ENCODE measurements at places on chromosomes 7 and 10. TPM values are rescaled to one million over a fixed set of nuclear protein-coding genes. Genes with fewer than 3 reads are reported as not detected.

GRCh38 chr10:3623746-3624145 is 161.3 kb downstream of the KLF6 start:
- no peaks in the 10 kb centered on the region for H3K27me3 ChIP-seq
- no peak overlapping the region for H3K4me3 ChIP-seq
- DNase-seq, result no peak
- no peak overlapping the region for H3K27ac ChIP-seq
- peaks cover 12% of the 10 kb centered on the region for H3K36me3 ChIP-seq

The NUTM2B gene
- 2.6 TPM for total RNA-seq

The HPS6 gene
- total RNA-seq, result 22.0 TPM

The PHTF2 gene
- 12.3 TPM for total RNA-seq

The BTBD16 gene
- total RNA-seq, result not detected

The PTPRN2 gene
- total RNA-seq, result 0.78 TPM

The FAM237B gene
- total RNA-seq, result not detected

DNA sequence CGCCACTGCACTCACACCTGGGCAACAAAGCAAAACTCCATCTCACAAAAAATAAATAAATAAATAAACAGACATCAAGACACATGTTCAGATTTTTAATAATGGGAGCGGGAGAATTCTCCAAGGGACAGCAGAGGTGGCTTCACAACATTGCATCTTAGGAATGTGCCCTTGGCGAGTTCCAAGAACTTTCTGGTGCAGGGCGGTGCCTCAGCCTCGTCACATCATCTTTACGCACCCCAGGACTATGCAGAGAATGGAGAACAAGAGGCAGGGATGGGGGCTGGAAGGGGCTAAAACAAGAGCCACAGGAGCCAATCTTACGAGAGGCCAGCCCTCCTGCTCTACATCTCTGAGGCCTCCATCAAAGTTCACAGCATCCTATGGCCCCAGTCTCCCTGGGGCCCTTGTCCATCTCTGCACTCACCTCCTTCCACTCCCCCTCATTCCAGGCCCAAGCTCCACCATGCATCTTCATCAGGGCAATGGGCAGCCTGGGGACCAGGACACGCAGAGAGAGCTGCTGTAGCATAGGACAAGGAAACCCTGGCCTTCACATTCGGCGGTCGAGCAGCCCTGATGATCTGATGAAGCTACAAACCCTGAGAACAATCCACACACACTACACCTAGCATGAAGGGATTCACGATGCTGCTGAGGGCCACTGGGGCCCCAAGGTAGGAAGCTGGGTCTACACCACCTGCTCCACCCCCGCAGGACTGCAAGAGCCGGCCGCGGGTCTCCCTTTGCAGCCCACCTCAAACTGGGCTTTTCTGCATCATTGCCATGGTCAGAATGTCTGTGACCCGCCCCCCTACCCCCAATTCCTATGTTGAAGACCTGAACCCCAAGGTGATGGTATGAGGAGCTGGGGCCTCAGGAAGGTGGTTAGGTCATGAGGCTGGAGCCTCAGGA is 22.3 kb downstream of the TNS3 start:
- H3K27me3 ChIP-seq, result no peaks in the 10 kb centered on the region
- no peak overlapping the region for H3K27ac ChIP-seq
- DNase-seq, result no peak
- H3K4me1 ChIP-seq, result peaks cover 2% of the 10 kb centered on the region
- H3K36me3 ChIP-seq, result no peaks in the 10 kb centered on the region

DNA sequence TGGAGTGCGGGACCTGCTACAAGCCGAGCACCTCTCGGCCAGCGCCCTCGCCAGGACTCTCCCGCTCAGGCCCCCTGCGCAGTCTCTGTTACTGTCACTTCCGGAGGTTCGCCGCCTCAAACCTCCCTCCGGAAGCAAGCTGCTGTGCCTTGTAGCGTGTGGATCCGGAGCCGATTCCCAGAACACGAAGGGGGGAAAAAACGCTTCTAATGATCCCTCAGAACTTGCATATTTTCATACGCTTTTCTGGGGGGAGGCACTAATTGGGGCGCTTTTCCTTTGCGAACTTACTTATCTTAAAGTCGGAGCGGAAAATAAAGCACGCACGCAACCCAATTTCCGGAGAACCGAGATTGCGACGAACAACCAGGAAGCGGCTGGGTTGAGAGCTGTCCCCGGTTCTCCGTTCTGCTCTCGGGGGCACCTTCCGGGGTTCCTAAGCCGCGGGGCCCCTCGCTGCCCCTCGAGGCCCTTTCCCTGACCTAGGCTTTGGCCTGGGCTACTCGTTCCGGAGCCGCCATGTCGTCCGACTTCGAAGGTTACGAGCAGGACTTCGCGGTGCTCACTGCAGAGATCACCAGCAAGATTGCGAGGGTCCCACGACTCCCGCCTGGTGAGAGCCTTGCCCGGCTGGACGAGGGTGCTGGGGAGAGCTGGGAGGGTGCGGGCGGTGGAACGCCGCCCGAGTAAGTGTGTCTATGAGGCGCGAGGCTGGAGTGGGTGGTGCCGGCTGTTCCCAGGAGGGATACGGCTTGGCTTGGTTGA is at the start of the genes VTI1A and ZDHHC6:
Gene VTI1A (plus strand): TSS at position 361 of the 765 bp plus-strand sequence. CDS start 159 bp downstream, at position 520.
Gene ZDHHC6 (minus strand): TSS at position 60 of the 765 bp plus-strand sequence. CDS start 1,478 bp downstream, outside the sequence.
- peak within 1 kb of the TSS; percentile 97 for H3K4me3 ChIP-seq
- peaks cover 20% of the 10 kb centered on the region for H3K4me1 ChIP-seq
- DNase-seq, result peak; percentile 74
- H3K36me3 ChIP-seq, result no peaks in the 10 kb centered on the region

The NEUROD6 gene
- total RNA-seq, result not detected

All from naive thymus-derived CD8-positive, alpha-beta T cell (primary cell).